Mesendoderm (in vitro differentiated cells): ENCODE measurements at places on chromosomes 12 and 14.
A peak's percentile ranks its signal among the peaks of the same experiment; 100 is the strongest.

DNA sequence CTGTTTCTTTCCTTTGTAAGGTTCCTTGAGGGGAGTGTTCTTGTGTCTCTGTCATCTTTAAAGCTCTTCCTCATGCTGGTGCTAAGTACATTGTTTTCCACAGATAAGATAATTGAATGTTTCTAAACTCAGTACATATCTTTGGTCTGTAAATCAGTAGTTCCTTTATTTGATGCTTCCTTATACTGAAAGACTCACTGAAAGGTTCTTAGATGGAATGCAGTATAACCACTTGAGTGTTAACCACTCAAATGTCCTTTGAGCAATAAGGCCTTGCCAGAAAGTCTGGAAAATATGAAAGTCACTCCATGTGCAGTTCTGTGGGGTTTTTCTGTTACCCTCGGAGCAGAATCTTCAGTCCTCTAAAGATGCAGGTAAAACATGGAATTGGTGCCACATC, 23.0 kb upstream of the RNU6-8 start:
- no peak overlapping the region for H3K27ac ChIP-seq
- H3K4me1 ChIP-seq: peaks cover 4% of the 10 kb centered on the region
- H3K4me3 ChIP-seq: no peak overlapping the region
- DNase-seq: peak; percentile 29

- H3K4me1 ChIP-seq: no peaks in the 10 kb centered on the region
- no peak for DNase-seq
- no peak overlapping the region for H3K27ac ChIP-seq
- no peaks in the 10 kb centered on the region for H3K36me3 ChIP-seq
These were observed 47.0 kb downstream of the TTC8 start for GRCh38 chr14:88871429-88871828.

- H3K27ac ChIP-seq: no peak overlapping the region
- no peaks in the 10 kb centered on the region for H3K4me1 ChIP-seq
- no peak for DNase-seq
- H3K27me3 ChIP-seq: no peaks in the 10 kb centered on the region
- no peak overlapping the region for H3K4me3 ChIP-seq
- no peaks in the 10 kb centered on the region for H3K36me3 ChIP-seq
These were observed 62.4 kb upstream of the PSMA6 start for GRCh38 chr14:35229792-35230089.

DNA sequence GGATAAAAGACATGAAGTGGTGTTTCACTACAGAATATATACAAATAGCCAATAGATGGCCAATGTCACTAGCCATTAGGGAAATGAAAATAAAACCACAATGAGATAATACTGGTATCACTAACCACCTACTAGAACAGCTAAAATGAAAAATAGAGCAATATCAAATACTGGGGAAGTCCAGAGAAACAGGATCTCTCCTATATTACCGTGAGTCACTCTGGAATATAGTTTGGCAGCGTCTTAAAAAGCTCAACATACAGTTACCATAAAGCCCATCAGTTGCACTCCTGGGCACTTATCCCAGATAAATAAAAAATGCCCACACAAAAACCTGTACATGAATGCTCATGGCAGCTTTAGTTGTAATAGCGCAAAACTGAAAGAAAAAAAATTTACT, 101.7 kb downstream of the TMTC1 start:
- no peak overlapping the region for H3K27ac ChIP-seq
- H3K4me1 ChIP-seq: no peaks in the 10 kb centered on the region
- H3K4me3 ChIP-seq: no peak overlapping the region

GRCh38 chr14:38205949-38206665, 1.6 kb upstream of the SSTR1 start:
- DNase-seq: no peak
- H3K27me3 ChIP-seq: peaks cover 25% of the 10 kb centered on the region

- H3K27ac ChIP-seq: no peak overlapping the region
- no peaks in the 10 kb centered on the region for H3K36me3 ChIP-seq
- no peak for DNase-seq
- no peaks in the 10 kb centered on the region for H3K27me3 ChIP-seq
- H3K4me1 ChIP-seq: no peaks in the 10 kb centered on the region
These were observed 259.6 kb upstream of the TMTC1 start for GRCh38 chr12:30043151-30043847.

- no peaks in the 10 kb centered on the region for H3K27me3 ChIP-seq
- no peak overlapping the region for H3K4me3 ChIP-seq
- no peaks in the 10 kb centered on the region for H3K36me3 ChIP-seq
- DNase-seq: no peak
- H3K4me1 ChIP-seq: no peaks in the 10 kb centered on the region
- no peak overlapping the region for H3K27ac ChIP-seq
These were observed 91.9 kb upstream of the CPM start for GRCh38 chr12:69024907-69025306.

DNA sequence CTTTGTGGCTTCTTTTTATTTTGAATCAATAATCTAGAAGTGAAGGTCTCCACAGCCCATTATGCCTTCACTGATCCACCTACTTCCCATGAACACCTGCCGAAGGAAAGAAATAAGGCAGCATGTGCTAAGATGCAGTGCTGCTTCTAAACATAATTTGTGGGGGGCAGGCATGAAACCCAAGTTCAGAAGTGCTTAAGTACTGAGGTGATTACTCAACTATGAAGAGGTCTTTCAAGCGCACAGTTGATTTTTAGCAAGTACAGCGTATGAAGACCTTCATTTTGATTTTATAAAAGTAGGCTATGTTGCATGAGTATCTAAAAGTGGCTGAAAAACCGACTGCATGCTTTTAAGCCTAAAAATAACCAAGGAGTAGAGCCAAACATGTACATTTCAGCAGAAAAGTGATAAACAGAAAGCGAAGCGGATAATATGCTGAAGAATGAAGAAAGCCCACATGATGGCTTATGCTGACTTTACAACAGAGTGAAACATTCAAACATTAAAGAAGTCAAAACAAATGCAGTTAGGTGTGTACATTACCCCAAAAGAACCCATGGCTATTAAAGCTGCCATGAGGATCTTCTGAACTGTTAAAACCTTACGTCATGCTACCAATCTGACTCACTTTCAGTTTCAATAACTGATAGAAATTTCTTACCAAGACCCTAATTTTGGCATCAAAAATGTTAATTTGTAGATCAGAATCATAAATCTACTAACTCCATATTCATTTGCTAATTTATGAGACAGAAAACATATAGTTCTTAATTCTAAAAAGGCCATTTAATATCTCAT, 29.3 kb downstream of the KICS2 start:
- DNase-seq: no peak
- H3K27ac ChIP-seq: no peak overlapping the region
- H3K4me3 ChIP-seq: no peak overlapping the region
- H3K27me3 ChIP-seq: no peaks in the 10 kb centered on the region
- peaks cover 2% of the 10 kb centered on the region for H3K36me3 ChIP-seq

DNA sequence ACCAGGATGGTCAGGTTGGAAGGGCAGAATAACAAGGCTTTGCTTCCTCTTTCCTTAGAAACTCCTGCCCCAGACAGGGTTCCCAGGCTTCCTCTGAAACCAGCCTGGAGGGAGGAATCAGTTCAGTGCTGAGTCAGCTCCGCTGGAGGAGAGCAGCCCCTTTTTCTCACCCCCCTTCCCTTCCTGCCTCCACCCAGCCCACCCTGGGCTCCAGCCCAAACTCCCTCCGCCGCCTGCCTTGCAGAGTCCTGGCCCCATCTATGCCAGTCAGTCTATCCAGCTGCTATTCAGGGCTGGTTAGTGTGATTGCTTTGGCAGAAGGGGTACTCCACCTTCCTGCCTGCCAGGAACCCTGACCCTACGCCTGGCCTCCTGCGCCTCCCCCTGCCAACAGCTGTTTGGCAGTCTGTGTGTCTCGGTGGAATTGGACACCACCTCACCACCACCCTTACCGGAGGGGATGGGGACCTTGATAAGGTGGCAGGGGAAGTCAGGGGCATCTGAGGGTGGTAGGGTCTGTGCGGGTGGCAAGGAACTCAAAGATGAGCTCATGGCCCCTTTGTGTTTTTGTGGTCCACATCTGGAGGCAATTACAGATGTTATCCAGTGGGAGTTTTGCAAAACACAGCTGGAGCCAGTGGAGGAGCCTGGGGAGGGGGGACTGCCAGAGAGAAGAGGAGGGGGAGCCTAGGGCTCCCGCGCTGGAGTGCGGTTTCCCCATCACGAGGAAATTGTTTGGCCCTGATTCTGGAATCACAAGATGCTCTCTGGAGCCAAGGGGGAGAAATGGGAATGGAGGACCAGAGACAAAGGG, 12.2 kb downstream of the MMP14 start:
- no peak overlapping the region for H3K4me3 ChIP-seq
- H3K4me1 ChIP-seq: peaks cover 2% of the 10 kb centered on the region
- no peaks in the 10 kb centered on the region for H3K27me3 ChIP-seq
- peak; percentile 68 for DNase-seq
- H3K27ac ChIP-seq: peak overlapping the region; percentile 37

GRCh38 chr12:120955232-120955631, 23.1 kb upstream of the HNF1A start:
- H3K4me3 ChIP-seq: no peak overlapping the region
- peak; percentile 26 for DNase-seq
- no peak overlapping the region for H3K27ac ChIP-seq
- no peaks in the 10 kb centered on the region for H3K27me3 ChIP-seq

- H3K4me1 ChIP-seq: peaks cover 5% of the 10 kb centered on the region
- no peak overlapping the region for H3K4me3 ChIP-seq
- H3K27me3 ChIP-seq: no peaks in the 10 kb centered on the region
- peak; percentile 90 for DNase-seq
- H3K36me3 ChIP-seq: peaks cover 2% of the 10 kb centered on the region
- H3K27ac ChIP-seq: no peak overlapping the region
These were observed 8.5 kb downstream of the WSB2 start for GRCh38 chr12:118052324-118053070.
